ENCODE measurements at places on chromosomes 3 and 15.

- no peak for DNase-seq
Measured at GRCh38 chr3:67723863-67724262, 69.5 kb upstream of the SUCLG2 start.

DNA sequence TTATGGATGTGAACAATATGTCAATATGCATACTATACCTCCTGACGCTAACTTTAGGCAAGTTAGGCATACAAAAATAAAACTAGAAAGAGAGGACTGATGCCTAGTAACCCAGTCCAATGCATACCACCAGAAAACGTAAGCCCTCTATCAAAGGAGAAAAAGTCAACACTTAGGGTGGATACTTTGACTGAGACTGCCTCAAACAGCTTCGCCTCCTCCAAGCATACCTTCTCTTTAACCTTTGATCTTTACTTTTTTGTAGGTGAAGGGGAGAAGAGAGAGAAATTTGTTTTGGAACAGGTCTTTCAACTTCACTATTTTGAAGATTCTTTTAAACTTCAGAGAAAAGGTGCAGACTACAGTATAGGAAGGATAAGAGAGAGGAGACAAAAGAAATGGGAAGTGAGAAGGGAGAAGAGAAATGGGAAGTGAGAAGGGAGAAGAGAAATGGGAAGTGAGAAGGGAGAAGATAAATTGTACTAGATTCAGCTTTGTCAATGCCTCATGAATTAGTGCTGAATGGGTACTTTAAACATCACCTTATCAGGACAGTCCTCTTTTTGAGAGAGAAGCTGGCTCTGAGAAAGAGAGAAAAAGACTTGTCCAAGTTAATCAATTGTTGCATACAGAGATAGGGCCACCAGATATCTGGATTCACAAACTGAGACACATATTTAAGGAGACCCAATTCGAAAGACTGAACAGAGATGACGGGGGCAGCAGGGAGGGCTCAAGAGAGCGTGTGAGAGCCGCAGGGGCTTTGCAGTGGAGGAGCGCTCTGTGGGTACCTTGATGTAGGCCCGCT lies 1.0 kb downstream of the P3H2 start:
- DNase-seq: no peak

- DNase-seq: no peak
Measured at GRCh38 chr3:28940994-28941393, 339.9 kb upstream of the RBMS3 start.

DNA sequence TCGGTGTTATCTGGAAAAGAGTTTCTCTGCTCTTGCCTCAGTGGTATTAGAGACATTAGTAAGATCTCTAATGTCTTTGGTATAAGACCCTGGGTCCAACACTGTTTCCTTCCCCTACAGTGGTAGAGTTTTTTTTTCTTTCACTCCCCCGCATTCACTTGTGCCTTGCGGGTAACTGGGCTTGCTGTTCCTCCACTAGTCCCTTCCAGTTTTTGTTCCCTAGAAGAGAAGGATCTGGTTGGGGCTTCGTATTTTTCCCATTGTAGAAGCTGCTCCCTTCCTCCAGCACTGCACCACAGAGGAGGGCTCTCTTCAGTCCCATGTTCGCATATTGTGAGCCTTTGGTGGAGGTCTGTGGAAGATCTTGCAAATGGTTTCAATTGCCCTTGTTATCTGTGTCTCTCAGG lies 13.7 kb downstream of the CTDSPL2 start:
- DNase-seq: no peak

DNA sequence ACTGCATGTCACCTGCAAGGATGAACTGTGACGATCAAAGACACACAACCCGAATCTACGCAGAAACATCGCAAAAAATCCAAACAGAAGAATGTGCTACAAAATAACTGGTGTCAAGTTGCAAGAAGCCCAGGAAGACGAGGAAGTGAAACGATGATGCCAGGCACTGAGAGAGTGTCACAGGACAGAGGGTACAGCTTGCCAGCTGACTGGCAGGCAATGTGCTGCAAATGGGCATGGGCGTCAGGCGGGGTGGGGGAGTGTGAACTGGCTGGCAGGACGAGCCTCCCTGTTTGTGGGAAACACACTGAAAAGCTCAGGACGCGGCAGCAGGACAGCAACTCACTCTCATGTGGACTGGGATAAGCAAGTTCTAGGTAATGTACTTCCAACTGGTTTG lies 28.9 kb upstream of the OCA2 start:
- DNase-seq: no peak

- DNase-seq: no peak
Measured at GRCh38 chr3:15171096-15171495, 35.0 kb upstream of the CAPN7 start.

- no peak for DNase-seq
Measured at GRCh38 chr3:70973558-70973957, 610.0 kb downstream of the FOXP1 start.

DNA sequence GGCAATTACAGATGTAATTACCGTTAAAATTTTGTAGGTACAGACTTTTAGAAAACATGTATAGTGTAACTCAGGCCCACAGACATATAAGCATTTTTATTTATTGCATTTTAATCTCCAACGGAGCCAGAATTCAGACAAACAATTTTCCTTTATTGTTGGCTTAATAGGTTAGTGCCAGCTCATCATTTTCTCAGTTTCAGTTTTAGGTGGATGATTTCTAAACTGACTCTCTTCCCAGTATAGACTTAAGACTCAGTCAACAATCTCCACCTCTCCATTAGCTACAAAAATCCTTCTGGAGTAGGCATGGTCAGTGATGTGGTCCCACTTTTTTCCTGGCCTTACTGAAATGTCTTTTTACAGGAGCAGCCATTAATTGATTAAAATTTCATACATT lies 994.6 kb downstream of the TBL1XR1 start:
- no peak for DNase-seq

DNA sequence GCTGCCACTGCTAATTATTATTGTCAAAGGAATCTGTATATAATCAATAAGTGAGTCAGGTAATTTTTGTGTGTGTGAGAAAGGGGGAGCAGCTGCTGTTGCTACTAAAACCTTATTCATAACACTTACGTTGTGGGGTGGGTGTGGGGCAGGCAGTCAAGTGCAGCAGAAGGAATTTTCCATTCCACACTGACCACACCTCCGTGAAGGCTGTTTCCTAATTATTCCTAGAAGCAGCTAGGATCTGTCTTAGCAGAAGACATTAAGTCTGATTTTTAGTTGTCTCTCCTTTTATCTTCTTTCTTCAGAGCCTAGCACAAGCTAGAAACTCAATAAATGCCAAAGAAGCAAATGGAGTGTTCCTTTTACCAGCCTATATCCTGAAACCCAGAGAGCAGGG lies 4.0 kb upstream of the U2SURP start:
- DNase-seq: no peak

- no peak for DNase-seq
Measured at GRCh38 chr15:46296002-46296401, 661.2 kb downstream of the SQOR start.

DNA sequence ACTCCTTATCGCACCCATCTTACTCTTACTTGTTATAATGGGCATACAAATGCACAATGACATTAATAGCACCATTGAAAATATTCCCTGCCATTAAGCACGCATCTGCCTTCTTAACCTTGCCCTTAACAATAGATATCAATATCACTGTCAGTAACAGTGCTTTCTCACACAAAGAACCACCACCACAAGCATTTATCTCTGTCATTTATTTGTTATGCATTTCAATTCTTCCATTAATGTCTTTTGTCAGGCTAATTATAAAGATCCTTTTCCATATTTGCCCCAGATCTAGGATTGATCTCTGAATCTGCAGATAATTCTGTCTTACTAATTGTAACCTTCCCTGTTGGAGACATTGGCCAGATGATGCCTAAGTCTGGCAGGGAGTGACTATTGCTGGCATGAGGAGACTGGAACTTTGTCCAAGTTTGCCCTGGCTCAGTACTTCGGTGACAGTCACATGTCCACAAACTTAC lies 419.6 kb upstream of the TGFBR2 start:
- DNase-seq: no peak

DNA sequence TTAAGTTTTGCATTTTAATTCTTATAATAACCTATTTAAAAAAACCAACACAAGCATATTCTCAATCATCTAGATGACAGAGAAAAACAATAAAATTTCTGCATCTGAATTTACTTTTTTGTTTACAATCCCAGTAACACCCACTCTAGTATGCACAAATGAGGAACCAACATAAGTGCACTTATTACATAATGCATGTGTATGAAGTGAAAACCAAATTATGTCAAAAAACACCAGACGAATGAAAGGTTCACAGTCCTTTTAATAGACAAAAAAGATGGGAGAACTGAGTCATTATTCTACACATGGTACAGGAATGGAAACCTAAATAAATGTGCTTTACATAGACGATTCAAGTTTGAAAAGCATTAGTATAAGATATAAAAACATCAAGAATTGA lies 91.7 kb downstream of the NR1I2 start:
- no peak for DNase-seq
